ENCODE measurements at places on chromosomes 1 and 21.

DNA sequence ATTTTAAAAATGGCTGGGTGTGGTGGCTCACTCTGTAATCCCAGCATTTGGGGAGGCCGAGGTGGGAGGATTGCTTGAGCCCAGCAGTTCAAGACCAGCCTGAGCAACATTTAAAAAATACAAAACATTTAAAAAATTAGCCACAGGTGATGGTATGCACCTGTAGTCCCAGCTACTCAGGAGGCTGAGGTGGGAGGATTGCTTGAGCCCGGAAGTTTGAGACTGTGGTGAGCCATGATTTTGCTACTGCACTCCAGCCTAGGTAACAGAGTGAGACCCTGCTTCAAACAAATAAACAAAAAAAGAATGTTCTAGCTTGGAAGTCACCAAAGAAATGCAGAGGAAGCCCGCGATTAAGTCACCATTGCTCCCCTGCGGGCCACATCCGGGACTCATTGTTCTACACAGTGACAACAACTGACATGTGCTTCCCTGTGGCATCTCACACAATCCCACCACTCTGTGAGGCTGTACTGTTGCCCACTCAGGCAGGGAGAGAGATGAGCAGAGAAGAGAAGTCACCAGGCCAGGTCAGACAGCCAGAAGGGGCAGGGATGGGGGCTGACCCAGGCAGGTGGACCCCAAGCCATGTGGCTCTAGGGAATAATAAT is 18.4 kb upstream of the SPATC1L start:
- no peak for DNase-seq

- DNase-seq, result no peak
Measured at GRCh38 chr1:227790034-227790400, 25.5 kb upstream of the PRSS38 start.

DNA sequence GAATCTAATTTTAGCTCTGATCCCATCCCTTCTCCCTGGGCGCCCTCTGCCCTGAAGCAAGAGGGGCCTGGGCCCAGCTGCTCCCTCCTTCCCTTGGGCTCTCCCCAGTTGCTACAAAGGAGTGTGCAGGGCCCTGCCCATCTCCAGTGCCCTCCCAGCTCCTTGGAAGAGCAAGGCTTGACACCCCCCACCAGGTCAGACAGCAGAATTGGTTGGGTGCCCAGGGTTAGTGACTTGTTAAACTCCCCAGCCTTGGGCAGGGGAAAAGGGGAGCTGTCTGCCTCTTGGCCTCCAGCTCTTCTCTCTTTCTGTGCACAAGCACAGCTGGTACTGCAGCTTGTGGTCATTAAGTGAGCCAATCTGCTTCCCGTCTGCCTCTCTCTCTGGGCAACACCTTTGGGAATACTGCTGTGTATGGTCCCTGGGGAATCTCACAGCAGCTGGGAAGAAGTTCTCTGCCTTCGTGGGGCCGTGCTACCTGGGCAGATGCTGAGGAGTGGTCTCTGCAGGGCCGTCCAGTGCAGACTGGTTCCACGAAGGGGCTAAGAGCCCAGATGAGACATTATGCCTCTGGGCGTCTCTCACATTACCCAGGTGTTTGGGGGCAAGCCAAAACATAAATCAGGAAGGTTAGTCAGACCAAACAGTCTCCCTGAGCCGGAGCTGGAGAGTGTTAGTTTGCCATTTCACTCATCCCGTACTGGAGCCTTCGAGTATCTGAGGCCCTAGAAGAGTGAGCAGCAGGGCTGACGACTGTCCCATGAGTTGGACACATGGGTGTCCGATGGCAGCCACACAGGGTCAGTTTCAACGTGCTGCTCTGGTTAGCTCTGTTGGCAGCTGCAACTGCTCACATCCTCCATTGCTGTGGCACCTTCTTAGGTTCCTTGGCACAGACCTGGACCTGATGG is 37.3 kb downstream of the TMEM53 start:
- no peak for DNase-seq

GRCh38 chr1:185935360-185935759 is 201.2 kb downstream of the HMCN1 start:
- no peak for DNase-seq

GRCh38 chr1:197393105-197393504 is 125.1 kb downstream of the CRB1 start:
- no peak for DNase-seq

GRCh38 chr21:45332981-45333582 is 45.4 kb upstream of the POFUT2 start:
- DNase-seq, result no peak
